ENCODE measurements at places on chromosomes 2 and 18.
A peak's percentile ranks its signal among the peaks of the same experiment; 100 is the strongest.

DNA sequence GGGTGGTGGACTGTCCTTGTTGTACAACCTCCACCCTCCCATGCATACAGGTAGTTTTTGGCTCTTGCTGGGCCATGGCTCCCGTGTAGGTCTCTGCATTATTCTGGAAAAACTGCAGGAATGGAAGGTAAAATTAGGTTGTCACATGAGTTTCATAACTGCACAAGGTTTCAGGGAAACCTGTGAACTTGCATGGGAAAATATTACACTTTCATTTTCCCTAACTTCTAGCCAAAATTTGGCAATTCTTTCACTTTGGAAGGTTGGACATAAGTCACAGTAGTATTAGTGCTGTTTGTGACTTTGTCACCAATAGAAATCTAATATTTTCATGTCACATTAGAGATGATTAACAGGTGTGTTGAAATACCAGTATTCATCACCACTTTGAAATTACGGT is 118.1 kb upstream of the MGAT5 start:
- no peak for DNase-seq

- DNase-seq = no peak
These were observed 5.8 kb upstream of the DTYMK start for GRCh38 chr2:241692448-241692847.

DNA sequence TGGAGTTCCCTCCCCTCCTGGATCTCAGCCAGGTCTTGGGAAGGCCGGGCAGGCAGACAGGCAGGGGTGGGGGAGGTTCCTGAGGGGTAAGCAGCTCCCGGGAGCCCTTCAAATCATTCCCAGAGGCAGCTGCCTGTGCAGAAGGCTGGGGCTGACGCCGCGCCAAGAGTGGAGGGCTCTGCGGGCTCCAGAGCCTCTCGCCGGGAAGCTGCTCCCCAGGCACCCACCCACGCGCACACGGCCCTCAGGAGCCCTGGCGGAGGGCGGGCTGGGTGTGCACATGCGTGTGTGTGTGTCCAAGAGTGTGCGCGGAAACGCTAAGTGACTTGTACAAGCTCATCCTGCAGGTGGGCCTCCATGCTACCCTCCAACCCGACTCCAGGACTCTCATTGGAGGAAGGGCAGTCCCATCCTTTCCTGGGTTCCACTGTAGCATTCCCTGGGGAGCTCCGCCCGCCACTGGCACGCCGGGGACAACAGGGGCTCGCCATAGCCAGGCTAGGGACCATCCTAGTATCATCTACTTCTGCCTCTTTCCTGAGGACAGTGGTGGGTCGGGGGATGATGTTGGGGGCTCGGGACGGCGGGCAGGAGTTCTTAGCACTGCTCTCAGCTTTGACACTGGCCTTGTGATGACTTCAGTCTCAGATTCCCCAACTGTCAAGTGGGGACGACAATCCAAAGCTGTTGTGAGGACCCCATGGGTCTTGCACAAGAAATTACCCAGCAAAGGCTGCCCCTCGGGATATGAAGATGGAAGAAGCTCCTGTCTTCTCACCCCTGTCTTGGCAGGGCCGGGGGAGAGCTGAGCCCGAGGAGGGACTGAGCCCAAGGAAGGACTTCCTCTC is 50.3 kb downstream of the INHBB start:
- peak; percentile 57 for DNase-seq

DNA sequence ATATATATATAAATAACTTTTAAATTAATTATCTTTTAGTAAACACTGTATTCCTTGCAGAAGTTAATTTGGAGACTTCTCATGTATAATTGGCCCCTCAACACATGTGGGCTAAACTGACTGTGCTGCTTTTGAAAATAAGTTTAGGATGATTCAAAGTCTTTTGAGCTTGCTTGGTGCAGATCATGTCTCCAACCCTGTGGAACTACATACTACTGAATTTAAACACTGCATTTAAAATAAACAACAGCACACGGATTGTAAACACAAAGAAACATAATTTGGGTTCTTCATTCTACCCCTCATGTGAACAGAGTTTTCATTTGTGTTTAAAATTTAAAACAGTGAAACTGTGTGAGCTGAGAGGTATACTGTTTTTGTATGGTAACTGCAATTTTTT is 167.7 kb downstream of the DDX1 start:
- no peak for DNase-seq

DNA sequence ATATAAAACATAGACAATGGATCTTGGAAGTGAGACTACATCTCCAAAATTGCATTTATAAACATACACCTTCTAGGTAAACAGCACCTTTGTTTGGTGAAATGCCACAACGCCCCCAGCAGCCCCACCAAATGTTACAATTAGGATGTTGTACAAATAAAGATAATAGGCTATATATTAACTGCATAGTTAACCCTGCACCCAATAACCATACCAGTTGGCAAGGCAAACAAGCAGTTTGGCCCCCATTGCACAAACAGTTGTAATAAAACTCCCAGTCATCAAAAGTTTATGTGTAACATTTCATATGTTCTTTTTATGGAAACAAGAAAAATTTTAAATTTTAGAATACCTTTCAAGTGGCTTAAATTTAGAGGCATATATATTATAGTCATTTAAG is 67.3 kb downstream of the PRPF40A start:
- no peak for DNase-seq
